Stomach (tissue), 19 donors: ENCODE measurements at places on chromosomes 7 and 10. TPM values are rescaled to one million over a fixed set of nuclear protein-coding genes. Genes with fewer than 3 reads are reported as not detected.

The STAG3 gene
- not detected for total RNA-seq

The SORCS1 gene
- total RNA-seq: 10.1 TPM

The CFTR gene
- total RNA-seq: under 0.01 TPM

The LIPM gene
- total RNA-seq: not detected

The ENTPD1 gene
- total RNA-seq: 14.0 TPM

The AKR1C2 gene
- total RNA-seq: 30.4 TPM

The ARMC3 gene
- not detected for total RNA-seq

The LIPK gene
- not detected for total RNA-seq

The LARP4B gene
- total RNA-seq: 74.9 TPM

GRCh38 chr7:6074612-6075380 lies 43.6 kb downstream of the ANKRD61 start:
- no peaks in the 10 kb centered on the region for H3K4me1 ChIP-seq
- no peaks in the 10 kb centered on the region for H3K27me3 ChIP-seq
- no peaks in the 10 kb centered on the region for H3K36me3 ChIP-seq
- no peak overlapping the region for H3K4me3 ChIP-seq
- no peak for DNase-seq

DNA sequence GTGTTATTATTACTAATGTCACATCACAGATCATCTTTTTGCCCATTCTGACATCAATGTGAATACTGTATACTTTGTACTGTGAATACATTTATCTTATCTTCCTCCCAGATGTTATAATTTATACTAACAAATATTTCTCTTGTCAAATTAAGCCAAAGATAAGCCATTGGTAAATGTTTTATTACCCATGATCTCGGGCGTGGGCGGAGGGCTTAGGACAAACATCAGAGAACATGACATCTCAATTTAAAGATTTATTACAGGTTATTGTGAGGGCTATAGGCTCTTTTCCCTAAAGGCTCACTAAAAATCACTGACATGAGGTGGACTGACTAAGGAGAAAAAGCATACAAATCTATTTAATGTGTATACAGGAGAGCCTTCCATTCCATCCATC lies 58.2 kb upstream of the DGKB start:
- no peak overlapping the region for H3K4me3 ChIP-seq
- H3K27ac ChIP-seq: no peak overlapping the region
- no peaks in the 10 kb centered on the region for H3K27me3 ChIP-seq
- no peaks in the 10 kb centered on the region for H3K4me1 ChIP-seq
- DNase-seq: no peak
- H3K36me3 ChIP-seq: no peaks in the 10 kb centered on the region

- peaks cover 6% of the 10 kb centered on the region for H3K4me1 ChIP-seq
- H3K27me3 ChIP-seq: peaks cover 98% of the 10 kb centered on the region
- DNase-seq: no peak
- H3K4me3 ChIP-seq: no peak overlapping the region
- no peak overlapping the region for H3K27ac ChIP-seq
- no peaks in the 10 kb centered on the region for H3K36me3 ChIP-seq
Observed at GRCh38 chr7:1593091-1593866, 23.4 kb upstream of the PSMG3 start.

- no peak overlapping the region for H3K4me3 ChIP-seq
- H3K4me1 ChIP-seq: peaks cover 77% of the 10 kb centered on the region
- H3K36me3 ChIP-seq: no peaks in the 10 kb centered on the region
- peak overlapping the region; percentile 36 for H3K27ac ChIP-seq
- no peak for DNase-seq
Observed at GRCh38 chr10:77628906-77629730, 8.5 kb downstream of the KCNMA1 start.

DNA sequence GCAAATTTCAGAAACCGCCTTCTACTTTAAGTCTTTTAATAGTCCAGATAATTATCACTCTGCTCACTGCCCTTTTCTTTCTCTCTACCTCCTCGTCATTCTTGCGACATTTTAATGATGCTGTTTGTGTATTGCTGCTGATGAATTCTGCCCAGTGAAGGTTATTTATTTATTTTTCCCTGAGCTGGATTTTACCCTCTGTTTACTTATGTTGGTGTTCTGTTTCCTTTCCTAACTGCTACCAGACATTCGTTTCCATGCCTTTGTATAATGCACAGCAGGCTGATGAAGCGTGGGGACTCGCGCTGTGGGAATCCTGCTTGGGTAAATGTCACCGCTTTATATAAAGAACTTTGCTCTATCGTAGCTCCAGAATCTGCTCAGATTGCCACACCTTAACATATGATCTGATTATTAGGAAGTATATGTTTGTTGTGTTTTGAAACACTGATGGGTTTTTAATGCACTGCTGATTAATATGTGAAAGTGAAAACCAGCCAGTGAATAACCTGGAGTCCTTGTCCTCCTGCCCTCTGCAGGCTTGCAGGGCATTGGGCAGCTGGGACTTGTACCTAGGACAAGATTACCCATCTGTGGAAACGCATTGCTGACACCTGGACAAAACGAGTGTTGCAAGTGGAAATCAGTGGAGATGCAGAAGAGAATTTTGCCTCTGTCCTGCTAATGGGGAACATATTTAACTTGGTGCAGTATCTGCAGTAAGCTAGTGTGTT lies 291.5 kb downstream of the SDK1 start:
- peaks cover 5% of the 10 kb centered on the region for H3K4me1 ChIP-seq
- DNase-seq: no peak
- no peak overlapping the region for H3K27ac ChIP-seq
- H3K27me3 ChIP-seq: no peaks in the 10 kb centered on the region

GRCh38 chr7:38801786-38802185 lies 107.2 kb downstream of the VPS41 start:
- no peaks in the 10 kb centered on the region for H3K27me3 ChIP-seq
- no peak overlapping the region for H3K4me3 ChIP-seq
- H3K4me1 ChIP-seq: no peaks in the 10 kb centered on the region
- no peak for DNase-seq

- H3K27ac ChIP-seq: no peak overlapping the region
- no peaks in the 10 kb centered on the region for H3K4me1 ChIP-seq
- no peak overlapping the region for H3K4me3 ChIP-seq
Observed at GRCh38 chr7:80414331-80414730, 97.5 kb downstream of the GNAT3 start.

GRCh38 chr10:34669079-34669478 lies 146.0 kb downstream of the PARD3 start:
- H3K4me1 ChIP-seq: peaks cover 40% of the 10 kb centered on the region
- H3K27me3 ChIP-seq: no peaks in the 10 kb centered on the region
- H3K4me3 ChIP-seq: no peak overlapping the region
- DNase-seq: no peak
- H3K27ac ChIP-seq: no peak overlapping the region

DNA sequence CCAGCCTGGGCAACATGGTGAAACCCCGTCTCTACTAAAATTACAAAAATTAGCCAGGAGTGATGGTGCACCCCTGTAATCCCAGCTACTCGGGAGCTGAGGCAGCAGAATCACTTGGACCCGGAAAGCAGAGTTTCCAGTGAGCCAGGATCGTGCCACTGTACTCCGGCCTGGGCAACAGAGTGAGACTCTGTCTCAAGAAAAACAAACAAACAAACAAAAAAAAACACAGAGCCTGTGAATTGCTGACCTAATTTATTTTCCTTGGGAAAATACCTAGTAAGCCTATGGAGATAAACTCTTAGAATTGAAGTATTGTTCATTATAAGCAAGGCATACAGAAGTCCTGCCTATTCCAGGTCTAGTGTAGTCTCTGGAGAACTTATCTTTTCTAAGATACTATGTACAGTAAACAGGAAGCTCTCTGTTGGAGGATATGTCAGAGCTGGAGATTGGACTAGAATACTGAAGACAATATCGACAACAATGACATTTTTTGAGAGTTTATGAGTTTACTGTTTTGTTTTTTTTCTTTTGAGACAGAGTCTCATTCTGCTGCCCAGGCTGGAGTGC lies 14.9 kb downstream of the GTF2I start:
- DNase-seq: no peak
- H3K36me3 ChIP-seq: peaks cover 13% of the 10 kb centered on the region
- peaks cover 14% of the 10 kb centered on the region for H3K4me1 ChIP-seq
- peak overlapping the region; percentile 33 for H3K27ac ChIP-seq
- H3K4me3 ChIP-seq: no peak overlapping the region

- no peak overlapping the region for H3K27ac ChIP-seq
- H3K27me3 ChIP-seq: no peaks in the 10 kb centered on the region
- H3K4me3 ChIP-seq: no peak overlapping the region
- no peaks in the 10 kb centered on the region for H3K4me1 ChIP-seq
- H3K36me3 ChIP-seq: no peaks in the 10 kb centered on the region
Observed at GRCh38 chr10:73894245-73894971, 16.5 kb upstream of the PLAU start.

GRCh38 chr7:1137517-1138167 lies 22.4 kb downstream of the ZFAND2A start:
- no peaks in the 10 kb centered on the region for H3K27me3 ChIP-seq
- peak overlapping the region; percentile 93 for H3K27ac ChIP-seq
- H3K36me3 ChIP-seq: no peaks in the 10 kb centered on the region
- H3K4me3 ChIP-seq: peak overlapping the region; percentile 84
- peaks cover 15% of the 10 kb centered on the region for H3K4me1 ChIP-seq
- DNase-seq: no peak

GRCh38 chr10:99977916-99978315 lies 31.8 kb downstream of the DNMBP start:
- peaks cover 55% of the 10 kb centered on the region for H3K4me1 ChIP-seq
- DNase-seq: no peak
- no peaks in the 10 kb centered on the region for H3K27me3 ChIP-seq
- H3K27ac ChIP-seq: no peak overlapping the region
- H3K36me3 ChIP-seq: no peaks in the 10 kb centered on the region

- H3K27ac ChIP-seq: no peak overlapping the region
- no peaks in the 10 kb centered on the region for H3K36me3 ChIP-seq
- DNase-seq: no peak
- H3K27me3 ChIP-seq: peaks cover 25% of the 10 kb centered on the region
Observed at GRCh38 chr10:121735263-121735662, 137.0 kb upstream of the FGFR2 start.

- H3K27ac ChIP-seq: no peak overlapping the region
- peaks cover 5% of the 10 kb centered on the region for H3K4me1 ChIP-seq
- no peak overlapping the region for H3K4me3 ChIP-seq
- H3K27me3 ChIP-seq: no peaks in the 10 kb centered on the region
- no peak for DNase-seq
Observed at GRCh38 chr7:16810112-16810511, 5.3 kb upstream of the AGR2 start.

DNA sequence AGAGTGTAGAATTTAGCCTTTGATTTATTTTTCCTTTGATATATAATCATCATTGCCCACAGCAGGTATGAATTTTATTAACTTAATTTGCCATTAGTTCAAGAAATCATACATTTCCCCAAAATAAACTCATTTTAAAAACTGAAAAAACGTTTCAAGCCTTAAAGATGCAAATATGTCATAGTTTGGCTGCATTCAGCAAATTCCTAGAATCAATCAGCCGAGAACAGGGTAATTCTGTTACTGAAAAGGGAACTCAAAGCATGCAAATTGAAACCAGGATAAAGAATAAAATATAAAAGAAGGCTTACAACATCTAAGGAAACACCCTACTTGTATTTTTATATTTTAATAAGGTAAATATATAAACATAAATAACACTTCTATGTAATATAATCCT lies 233.8 kb upstream of the PRKCQ start:
- no peak overlapping the region for H3K27ac ChIP-seq
- H3K36me3 ChIP-seq: no peaks in the 10 kb centered on the region
- DNase-seq: no peak

DNA sequence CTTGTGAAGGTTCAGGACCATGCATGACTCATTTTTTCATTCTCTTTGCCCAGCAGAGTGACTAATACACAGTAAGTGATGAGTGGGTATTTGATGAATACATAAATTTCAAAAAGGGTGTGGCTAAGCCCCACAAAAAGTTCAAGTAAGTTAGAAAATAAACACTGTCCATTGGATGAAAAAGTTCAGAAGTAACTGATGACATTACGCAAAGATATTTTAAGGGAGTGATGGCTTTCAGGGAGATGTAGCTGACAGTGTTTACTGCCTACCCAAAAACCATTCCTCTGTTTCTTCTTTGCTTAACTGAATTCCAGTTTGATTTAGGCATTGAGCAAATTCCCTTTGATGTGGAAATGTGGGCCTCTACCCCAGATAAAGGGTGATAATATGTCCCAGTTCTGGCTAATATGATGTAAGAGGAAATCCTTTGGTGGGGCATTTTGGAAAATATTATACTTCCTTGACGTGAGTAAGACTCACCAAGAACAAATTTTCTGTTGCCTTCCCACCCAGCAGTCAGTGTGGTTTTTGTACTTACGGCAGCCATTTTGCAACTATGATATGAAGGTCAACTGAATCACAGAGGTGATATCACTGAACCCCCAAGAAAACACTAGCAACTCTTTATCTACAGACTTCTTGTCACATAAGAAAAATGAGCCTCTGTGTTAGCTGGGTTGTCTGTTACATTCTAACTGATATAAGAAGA lies 29.0 kb upstream of the EBLN1 start:
- no peaks in the 10 kb centered on the region for H3K36me3 ChIP-seq
- DNase-seq: peak; percentile 36

- H3K4me3 ChIP-seq: no peak overlapping the region
- H3K36me3 ChIP-seq: no peaks in the 10 kb centered on the region
- H3K27me3 ChIP-seq: no peaks in the 10 kb centered on the region
- H3K4me1 ChIP-seq: peaks cover 76% of the 10 kb centered on the region
- peak overlapping the region; percentile 61 for H3K27ac ChIP-seq
Observed at GRCh38 chr10:132458586-132459300, 61.7 kb downstream of the PWWP2B start.

DNA sequence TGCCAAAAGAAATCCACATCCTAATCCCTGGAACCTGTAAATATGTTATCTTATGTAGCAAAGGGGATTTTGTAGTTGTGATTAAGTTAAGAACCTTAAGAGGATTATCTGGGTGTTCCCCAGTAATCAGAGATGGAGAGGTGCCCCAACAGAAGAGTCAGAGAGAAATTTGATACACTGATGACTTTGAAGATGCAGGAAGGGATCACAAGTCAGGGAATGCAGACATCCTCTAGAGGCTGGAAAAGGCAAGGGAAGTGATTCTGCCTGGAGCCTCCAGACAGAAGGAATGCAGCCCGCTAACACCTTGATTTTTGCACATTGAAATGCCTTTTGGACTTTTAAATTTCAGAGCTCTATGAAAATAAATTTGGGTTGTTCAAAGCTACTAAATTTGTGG lies 531.7 kb downstream of the DNAJB9 start:
- no peak for DNase-seq
- no peak overlapping the region for H3K27ac ChIP-seq
- no peak overlapping the region for H3K4me3 ChIP-seq
- H3K27me3 ChIP-seq: no peaks in the 10 kb centered on the region

DNA sequence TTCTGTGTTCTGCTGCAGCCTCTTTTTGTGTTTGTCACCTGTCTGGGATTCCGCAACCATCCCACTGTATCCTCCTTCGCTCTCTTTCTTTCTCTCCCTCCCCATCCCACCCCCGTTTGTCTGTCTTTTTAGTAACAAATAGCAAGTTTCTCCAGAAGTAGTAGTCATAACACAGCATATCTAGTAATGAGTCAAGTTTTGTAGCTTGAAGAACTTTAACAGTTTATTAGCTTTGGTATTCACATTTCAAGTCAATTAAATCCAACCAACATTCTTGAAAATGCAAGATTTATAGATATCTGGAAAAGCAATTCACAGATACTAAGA lies 154.1 kb upstream of the MTPN start:
- H3K27ac ChIP-seq: no peak overlapping the region
- no peak overlapping the region for H3K4me3 ChIP-seq
- H3K36me3 ChIP-seq: no peaks in the 10 kb centered on the region
- no peaks in the 10 kb centered on the region for H3K27me3 ChIP-seq
